Epithelial cell of prostate (primary cell): ENCODE measurements at places on chromosomes 12 and 14.

DNA sequence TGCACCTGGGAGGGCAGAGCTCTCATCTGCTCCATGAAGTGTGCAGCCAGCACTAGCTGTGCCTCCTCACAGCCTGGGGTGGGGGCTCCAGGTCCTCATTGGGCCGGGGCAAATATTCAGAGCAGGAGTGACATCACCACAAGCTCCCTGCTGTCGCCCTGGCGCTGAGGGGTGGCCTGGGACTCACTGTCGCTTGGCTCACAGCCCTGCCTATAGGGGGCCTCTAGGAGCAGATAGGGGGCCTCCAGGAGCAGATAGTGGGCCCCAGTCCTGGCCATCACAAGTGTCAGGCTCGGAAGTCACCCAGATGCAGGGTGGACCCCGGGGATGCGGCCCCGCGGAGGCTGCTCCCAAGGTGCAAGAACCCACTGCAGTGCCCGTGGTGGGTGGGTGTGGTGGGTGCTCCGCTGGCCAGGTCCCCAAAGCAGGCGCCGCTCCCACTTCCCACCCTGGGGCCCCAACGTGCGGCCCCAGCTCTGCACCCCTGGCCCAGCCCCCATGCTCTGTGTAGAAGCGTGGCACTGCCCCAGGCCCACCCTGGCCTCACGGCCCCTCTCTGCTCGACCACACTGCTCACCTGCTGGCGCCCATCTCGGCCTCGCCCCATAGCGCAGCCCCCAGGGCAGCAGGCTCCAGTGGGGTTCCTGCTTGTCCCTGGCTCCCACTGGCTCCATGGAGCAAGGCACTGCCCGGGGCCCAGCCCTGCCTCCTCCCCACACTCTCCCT lies 18.0 kb downstream of the SYNJ2BP start:
- no peak for DNase-seq

DNA sequence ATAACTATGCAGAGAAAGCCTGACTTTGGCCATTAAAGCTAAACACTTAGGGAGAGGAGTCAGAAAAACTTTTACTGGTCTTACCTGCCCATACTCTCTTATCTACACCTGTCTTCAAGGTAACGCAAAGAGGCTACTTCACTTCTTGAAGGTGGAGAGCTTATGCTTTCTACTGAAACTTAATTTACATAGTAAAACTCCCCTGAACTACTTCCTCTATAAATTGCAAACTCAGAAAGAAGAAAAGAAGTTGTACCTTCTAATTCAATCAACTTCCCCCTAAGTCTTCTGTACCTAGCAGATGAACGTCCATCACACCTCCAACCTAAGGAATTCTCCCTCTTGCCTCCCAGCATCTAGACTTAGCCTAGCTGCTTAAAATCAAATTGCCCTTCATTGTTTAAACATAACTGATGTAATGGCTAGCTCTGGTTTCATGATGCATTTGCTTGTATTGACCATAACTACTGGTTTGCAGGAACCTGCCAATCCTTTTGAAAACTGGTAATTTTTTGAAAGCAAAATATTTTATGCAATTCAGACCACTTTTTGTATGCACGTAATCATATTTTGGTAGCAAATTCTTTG lies 87.7 kb downstream of the STON2 start:
- no peak for DNase-seq

GRCh38 chr14:49892301-49892635 lies 614 bp upstream of the ARF6 start:
- no peak for DNase-seq

- DNase-seq: no peak
Observed at GRCh38 chr14:70168406-70168805, 20.3 kb downstream of the SLC8A3 start.

DNA sequence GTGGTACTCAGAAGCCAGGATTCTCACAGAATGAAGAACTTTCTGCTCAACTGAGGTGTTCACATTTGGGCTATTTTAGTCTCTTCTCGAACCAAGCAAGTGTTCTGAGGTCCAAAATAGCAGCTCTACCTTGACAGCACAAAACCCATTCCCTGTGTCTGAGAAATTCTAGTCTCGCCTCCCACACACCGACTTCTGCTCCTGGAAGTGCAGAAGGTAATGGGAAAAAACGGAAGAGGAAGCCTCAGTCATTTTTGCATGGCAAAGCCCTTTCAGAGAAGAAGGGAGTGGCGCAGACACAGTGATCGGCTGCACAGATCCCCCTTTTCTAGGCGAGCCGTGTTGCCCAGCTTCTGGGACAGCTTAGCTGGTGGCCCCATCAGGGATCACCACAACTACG lies 31.2 kb upstream of the VPS33A start:
- no peak for DNase-seq

DNA sequence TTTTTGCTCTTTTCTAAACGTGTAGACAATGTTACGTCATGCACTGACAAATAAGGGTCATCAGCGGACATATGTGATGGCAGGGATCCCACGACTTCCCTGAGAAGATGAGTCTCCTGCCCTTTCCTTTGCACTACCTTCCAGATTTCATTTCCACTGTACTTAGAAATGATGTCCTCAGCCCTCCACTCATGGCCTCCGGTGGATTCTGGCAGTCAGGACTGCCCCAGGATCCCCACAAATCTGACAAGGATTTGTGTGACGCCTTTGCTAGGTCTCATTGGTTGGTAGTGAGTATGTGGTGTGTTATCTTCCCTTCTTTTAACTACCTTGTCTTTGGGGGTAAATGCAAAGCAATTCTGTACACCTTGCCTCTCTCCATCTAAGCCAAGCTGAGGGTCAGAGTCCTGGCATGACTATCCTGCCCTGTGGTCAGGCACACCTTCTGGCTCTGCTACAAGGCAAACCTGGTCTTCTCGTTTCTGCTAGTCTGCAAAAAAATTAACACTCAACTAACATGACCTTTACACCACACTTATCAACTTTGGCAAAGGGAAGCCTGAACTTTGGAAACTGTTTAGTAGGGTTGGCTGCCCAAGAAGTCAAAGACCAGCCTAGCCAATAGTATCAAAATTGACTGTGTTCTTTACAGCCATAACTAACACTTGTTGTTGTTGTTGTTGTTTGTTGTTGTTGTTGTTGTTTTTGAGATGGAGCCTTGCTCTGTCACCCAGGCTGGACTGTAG lies 17.3 kb upstream of the DHRS4 start:
- no peak for DNase-seq

- no peak for DNase-seq
Observed at GRCh38 chr12:68865399-68866164, 57.6 kb downstream of the MDM2 start.

DNA sequence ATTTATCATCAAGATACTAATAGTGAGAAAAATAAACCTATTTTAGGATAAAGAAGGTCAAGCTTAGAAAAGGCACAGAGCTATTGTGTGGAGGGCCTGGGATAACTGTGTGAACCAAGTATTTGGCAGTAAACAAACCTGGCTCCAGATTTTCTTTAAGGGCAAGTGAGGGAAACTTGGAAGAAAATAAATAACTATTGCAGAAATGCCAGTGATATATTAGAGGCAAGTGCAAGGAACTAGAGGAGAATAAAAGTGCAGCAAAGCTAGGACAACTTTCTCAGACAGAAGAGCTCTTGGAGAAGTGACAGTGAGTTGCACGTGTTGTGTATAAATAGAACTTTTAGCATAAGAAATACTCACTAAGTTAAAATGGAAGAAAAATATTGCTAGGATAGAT lies 83.7 kb downstream of the PRKD1 start:
- DNase-seq: no peak

- no peak for DNase-seq
Observed at GRCh38 chr12:2735432-2735831, 59.3 kb upstream of the FKBP4 start.

GRCh38 chr14:58735596-58735995 lies 97.8 kb downstream of the DACT1 start:
- no peak for DNase-seq

DNA sequence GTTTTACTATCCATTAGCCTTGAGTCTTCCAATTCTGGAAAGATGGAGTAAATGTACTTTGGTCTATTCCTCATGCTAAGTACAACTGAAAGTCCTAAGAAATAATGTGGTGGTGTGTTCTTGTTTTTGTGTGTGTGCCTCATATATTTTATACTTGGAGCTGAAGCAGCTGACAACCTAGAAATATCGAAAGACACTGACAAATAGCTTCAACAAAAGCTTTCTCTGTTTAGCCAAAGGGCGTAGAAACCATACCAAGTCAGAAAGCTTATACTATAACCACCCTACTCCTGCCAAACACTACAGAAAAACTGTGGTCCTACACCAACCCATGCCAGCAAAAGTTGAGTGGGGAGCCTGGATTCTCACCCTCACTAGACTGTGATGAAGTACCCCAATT lies 188.4 kb downstream of the GPHN start:
- no peak for DNase-seq

DNA sequence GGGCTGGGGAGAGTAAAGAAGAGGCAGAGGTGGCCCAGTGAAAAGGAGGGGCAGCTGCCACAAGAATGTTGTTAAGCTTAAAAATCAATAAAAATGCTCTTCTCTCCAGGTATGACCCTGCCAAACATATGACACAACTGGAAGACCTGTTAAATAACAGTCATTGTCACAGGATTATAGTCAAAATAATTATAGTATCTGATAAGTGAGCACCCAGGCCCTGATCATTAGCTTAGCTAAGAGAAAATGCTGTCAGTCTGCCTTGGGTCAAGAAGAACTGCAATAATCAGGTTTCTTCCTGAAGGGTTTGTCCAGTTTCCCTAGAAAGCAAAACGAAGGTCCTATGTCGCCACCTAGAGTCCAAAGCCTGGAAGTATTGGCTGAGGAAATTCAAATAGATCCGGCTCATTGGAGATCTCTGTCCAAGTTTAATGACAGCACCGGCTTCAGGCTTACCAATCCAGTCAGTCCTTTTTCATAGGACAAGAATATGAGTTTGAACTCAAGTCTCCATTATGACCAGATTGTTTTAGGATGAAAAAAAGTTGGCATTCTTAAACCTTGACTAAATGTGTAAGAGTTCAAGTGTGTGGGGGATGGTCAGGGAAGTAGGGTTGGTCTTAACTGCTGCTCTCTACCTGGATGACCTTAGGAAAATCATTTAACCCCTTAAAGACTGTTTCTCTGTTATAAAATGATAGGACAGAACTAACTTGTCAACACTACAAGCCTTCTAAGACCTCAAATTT lies 22.5 kb upstream of the NKX2-8 start:
- DNase-seq: no peak

GRCh38 chr12:27614866-27615265 lies 81.4 kb upstream of the REP15 start:
- DNase-seq: no peak

DNA sequence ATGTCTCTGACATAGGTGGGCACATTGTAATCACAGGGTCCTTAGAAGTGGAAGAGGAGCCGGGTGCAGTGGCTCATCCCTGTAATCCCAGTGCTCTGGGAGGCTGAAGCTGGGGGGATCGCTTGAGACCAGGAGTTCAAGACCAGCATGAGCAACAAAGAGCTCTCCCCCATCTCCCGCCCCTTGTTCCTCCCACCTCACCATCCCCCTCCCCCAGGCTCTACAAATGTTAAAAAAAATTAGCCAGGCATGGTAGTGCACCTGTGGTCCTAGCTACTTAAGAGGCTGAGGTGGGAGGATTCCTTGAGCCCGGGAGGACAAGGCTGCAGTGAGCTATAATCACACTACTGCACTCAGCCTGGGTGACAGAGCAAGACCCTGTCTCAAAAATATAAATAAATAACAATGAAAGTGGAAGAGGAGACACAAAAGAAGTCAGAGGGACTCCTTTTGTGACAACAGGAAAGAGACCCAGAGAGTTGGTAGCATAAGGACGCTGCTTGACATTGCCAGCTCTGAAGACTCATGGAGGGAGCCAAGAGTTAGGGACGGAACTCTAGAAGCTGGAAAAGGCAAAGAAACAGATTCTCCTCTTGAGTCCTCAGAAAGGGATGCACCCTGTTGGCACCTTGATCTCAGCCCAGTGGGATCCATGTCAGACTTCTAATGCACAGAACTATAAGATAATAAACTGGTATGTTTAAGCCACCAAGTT lies 29.6 kb upstream of the CSRP2 start:
- DNase-seq: no peak

GRCh38 chr14:105393151-105393550 lies 5.2 kb upstream of the TEX22 start:
- no peak for DNase-seq

- peak; percentile 43 for DNase-seq
Observed at GRCh38 chr12:105272814-105273416, 36.9 kb upstream of the APPL2 start.

DNA sequence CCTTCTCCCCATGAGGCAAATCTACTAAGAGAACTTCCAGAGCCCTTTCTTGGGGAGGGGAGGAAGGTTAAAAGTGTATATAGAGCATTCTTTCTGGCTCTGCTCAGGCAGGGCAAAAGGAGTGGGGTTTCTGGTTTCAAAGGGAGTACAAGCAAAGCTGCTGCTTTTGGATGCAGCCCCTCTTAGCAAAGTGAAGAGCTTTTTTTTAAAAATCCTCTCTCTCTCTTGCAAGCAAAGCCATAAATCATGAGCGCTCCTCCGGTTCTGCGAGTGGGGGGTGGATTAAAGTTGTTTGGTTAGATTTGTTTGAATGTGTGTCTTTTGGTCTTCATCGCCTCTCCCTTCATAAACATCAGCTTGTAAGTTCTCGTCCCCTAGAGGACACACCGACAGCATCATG lies 546.6 kb upstream of the TBX3 start:
- no peak for DNase-seq

- DNase-seq: no peak
Observed at GRCh38 chr12:116556964-116557698, 2.0 kb upstream of the MAP1LC3B2 start.

GRCh38 chr14:46323404-46323762 lies 328.2 kb downstream of the RPL10L start:
- DNase-seq: no peak

- no peak for DNase-seq
Observed at GRCh38 chr12:52200781-52201450, 9.1 kb upstream of the KRT80 start.

- DNase-seq: no peak
Observed at GRCh38 chr12:79982086-79983062, 47.5 kb upstream of the PPP1R12A start.

GRCh38 chr14:95543021-95543420 lies 8.2 kb downstream of the GLRX5 start:
- DNase-seq: no peak

GRCh38 chr12:110966081-110966760 lies 45.8 kb upstream of the MYL2 start:
- no peak for DNase-seq

DNA sequence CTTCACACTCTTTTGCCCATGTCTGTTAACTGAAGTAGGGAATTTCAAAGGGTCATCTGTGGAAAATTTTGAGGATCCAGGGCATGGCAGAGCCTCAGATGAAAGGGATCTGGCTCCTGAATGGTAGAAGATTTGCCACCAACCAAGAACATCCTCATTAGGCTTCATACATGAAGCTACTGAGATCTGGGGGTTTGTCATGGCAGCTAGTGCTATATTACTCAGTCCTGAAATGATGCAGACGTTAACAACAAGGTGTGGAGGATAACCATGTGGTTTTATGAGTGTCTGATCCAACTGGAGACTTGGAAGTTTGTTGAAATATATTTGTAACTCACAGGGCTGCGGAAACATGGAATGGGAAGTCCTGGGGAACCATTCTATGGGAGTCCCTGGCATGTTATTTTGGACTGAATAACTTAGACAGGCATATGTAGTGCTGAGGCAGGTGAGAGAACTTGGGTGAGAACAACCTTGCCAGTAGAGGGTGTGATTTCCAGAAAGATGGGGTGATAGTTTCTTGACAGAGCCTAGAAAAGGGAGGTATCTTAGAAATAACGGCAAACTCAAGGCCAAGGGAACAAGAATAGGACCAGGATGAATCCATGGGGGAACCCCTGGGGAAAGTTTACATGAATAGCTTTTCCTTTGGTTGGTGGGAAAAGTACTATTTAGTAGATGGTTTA lies 42.0 kb upstream of the C12orf75 start:
- no peak for DNase-seq
